ENCODE measurements at places on chromosomes 12 and 14.

DNA sequence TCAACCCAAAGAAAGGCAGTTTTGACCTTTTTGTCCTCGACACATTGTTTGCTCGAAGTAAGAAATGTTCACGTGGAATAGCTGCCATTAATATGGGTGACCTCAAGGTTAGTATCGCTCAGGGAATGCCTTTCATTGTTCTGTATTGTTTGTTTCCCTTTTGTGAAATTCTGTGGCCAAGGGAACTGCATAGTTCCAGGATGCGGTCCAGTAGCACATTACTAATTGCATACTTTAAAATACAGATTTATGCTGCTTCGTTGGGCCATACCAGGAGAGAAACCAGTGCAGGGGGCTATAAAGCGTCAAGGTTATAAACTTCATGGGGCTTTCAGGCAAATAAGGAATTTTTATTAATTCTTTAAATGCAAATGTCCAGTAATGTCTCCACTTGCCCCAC, 73.3 kb upstream of the USP44 start:
- no peak for DNase-seq

DNA sequence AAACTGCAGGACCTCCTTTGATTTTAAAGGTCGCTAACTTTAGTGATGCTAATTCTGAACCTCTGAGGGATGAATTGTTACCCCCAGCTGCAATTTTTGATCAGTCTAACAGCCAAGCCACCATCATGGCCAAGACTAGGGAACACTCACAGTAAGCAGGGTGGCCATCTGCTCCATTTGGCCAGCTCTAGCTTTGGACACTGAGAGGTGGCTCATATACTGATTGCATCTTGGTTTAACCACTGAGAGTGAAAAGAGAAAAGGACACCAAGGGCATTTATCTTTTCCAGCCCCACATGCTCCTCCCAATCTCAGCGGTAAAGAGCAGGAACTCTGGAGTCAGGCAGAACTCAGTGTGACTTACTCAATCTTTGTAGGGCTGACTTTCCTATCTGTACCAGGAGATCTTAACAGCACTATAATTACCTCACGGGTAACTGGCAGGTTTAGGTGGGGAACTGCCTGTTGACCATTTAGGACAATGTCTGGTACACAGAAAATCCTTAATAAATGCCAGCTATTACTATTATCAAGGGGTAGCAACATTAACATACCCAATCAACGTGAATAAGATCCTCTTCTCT, 6.2 kb downstream of the LPCAT3 start:
- DNase-seq, result no peak

DNA sequence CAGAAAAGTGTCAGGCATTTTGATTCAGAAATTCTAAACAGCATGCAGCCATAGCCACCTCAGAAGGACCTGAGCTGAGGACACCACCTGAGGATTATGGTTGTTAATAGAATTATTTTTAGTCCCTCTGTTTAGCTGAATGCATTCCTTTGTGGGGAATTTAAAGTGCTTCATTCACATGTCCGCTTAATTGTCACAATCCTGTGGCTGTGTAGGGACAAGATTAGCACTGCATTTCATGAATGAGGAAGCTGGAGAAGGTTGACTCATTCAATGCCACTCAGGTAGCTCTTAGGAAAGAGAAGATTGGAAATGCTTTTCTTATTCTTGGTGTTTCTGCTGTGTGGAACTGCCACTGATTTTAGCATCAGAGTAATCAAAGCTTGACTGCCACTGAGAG, 42.0 kb upstream of the KRR1 start:
- DNase-seq, result no peak

- peak; percentile 52 for DNase-seq
Observed at GRCh38 chr12:27781680-27782079, 1.6 kb upstream of the MANSC4 start.

DNA sequence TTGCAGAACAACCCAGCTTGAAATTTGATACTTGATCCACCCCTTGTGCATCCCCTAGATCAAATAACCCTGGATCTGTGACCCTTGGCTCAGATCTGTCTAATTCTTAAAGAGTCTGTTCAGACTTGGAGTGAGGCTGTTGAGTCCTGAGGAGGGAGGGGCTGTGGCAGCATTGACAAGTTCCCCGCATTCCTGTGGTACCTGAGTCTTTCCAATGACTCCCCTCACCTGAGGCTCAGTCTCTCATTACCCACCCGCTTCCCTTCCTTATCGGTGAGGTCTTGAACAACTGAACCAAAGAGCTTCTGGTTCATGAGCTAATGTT, 16.1 kb upstream of the HDAC7 start:
- no peak for DNase-seq

DNA sequence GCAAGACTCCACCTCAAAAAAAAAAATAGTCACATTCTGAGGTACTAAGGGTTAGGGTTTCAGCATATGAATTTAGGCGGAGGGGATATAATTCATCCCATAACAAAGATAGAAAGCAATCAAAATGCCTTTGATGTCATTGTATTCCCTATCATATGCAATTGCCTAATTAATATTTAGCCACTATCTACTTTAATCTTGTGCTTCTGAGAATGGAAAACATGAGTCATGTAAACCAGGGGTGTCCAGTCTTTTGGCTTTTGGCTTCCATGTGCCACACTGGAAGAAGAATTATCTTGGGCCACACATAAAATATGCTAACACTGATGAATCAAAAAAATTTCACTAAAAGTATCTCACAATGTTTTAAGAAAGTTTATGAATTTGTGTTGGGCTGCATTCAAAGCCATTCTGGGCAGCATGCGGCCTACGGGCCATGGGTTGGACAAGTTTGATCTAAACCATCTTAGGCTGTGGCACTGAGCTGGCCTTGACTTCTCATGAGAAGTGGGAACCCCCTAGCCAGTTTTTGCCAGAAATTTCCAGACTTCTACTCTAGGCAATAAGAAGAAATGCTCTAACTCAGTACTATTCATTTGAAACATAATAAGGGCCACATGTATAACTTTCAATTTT, 219.8 kb downstream of the PTPRO start:
- DNase-seq, result no peak

- no peak for DNase-seq
Observed at GRCh38 chr12:109757671-109758265, 44.1 kb downstream of the FAM222A start.
